Midbrain (tissue), 1 donor: ENCODE measurements at places on chromosomes 5 and 9.
A peak's percentile ranks its signal among the peaks of the same experiment; 100 is the strongest.

DNA sequence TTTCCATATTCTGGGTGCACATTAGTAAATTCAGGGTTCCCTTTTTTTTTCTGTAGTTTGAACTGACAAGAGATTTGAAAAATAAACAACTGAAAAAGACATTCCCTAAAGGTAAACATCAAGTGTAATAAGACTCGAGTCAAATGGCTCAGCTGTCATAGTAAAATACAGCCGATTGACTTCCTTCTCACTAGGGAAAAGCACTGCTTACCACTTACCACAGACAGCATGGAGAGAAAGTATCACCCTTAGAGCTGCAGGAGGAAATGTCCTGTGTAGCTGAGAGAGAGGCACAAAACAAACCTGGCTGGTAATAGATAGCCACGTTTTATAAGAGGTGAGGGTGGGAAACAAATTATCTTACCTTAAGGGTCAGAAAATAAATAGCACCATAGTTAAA, 12.1 kb upstream of the DMAC1 start:
- DNase-seq: no peak

GRCh38 chr5:9625286-9625685, 4.9 kb downstream of the TAS2R1 start:
- DNase-seq: no peak

DNA sequence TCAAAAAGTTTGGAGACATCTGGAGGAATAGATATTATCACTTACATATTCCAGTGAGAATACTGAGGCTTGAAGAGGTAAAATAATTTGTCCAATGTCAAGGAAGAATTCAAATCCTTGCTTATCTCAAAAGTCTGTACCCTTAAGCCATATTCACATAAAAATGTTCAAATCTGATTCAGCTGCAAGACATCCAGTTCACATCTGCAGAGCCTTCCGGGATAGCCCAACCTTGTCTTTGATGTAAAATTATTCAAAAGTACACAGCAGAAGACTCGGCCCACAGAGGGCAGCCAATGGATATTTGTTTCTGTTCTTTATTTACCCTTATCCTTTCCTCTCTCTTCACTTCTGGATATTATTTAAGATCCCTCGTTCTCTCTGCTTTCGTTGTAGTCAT, 1183.8 kb upstream of the WWC1 start:
- no peak for DNase-seq

- no peak for DNase-seq
Measured at GRCh38 chr5:40406741-40407211, 272.9 kb upstream of the PTGER4 start.

DNA sequence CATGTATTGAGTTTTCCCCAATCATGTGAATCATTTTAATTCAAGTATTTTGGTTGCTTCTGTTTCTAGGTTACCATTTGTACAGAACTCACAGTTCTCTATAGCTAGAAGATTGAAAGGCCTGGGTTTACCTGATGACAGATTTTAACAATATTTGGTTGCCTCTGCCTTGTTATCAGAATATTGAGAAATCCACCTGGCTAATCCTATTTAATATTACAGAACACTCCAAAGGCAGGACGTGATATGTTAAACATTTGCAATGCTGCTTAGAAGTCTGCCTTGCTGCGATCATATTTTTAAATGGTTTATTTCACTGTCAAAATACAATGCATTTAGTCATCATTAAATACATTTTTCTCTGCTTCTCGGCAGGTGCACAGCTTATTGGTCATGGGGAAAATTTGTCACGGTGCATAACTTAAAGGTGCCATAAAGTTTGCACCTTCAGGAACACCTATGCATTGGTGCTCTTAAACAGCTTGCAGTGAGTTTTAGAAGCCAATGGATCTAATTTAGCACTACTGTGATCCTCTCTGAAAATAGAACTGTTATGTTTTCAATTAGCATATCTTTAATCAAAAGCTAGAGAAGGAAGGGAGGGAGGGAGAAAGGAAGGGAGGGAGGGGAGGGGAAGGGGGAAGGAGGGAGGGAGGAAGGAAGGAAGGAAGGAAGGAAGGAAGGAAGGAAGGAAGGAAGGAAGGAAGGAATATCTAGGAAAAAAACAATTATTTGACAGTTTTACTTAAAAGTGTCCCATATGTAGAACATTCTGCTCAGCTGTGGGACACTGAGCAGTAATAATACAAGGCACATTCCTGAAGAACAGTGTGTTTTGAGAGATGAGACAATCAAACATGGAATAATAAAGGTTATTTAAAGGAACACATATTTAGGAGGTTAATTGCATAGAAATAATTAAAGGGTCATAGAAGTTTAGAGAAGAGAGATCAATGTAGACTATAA, 15.5 kb upstream of the DAPK1 start:
- DNase-seq: no peak

- no peak for DNase-seq
Measured at GRCh38 chr5:80092486-80093107, 57.4 kb downstream of the THBS4 start.

- no peak for DNase-seq
Measured at GRCh38 chr9:82722051-82722450, 340.9 kb downstream of the RASEF start.

DNA sequence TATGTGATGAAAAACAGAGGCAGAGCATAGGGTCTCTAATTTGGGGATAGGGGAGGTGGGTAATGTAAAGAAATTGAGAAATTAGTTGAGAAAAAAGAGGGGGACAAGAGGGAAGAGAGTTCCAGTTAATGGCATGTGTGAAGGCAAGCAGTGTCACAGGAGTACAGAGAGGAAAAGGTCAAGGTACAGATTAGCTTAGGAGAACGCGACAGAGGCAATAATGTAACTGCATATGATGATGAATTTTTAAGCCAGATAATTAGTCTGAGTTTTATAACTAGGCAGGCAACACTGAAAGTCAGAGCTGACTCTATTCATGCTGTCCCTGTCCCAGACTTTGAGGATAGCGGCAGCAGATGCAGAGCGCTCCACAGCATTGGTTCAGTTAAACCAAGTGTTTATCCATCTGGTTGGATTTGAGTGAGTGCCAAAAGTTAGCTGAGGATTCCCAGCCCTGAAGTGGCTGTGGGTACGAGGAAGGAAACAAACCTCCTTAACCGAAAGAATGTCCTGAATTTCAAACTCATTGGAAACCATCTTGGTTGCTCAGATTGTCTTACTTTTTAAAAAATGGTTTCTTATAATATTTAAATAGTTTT, 315.2 kb downstream of the ARHGAP26 start:
- DNase-seq: no peak

- DNase-seq: no peak
Measured at GRCh38 chr5:81633471-81633870, 117.4 kb downstream of the SSBP2 start.

DNA sequence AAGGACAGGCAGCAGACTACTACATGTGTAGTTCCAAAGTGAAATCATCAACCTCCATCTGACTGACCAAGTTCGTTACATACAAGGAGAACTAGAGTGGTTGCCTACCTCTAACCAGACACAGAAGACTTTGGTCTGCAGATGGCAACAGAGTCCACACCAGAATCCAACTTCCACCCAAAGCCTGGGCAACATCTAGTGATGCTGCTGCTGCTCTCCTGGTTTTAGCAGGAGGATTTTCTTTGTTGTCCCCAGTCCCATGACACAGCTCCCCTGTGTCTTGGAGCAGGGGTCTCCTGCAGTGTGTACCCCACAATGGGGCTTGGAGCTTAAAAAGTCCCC, 46.4 kb upstream of the APC start:
- DNase-seq: peak; percentile 5

- peak; percentile 16 for DNase-seq
Measured at GRCh38 chr9:92970467-92970923, 23.2 kb downstream of the FGD3 start.

DNA sequence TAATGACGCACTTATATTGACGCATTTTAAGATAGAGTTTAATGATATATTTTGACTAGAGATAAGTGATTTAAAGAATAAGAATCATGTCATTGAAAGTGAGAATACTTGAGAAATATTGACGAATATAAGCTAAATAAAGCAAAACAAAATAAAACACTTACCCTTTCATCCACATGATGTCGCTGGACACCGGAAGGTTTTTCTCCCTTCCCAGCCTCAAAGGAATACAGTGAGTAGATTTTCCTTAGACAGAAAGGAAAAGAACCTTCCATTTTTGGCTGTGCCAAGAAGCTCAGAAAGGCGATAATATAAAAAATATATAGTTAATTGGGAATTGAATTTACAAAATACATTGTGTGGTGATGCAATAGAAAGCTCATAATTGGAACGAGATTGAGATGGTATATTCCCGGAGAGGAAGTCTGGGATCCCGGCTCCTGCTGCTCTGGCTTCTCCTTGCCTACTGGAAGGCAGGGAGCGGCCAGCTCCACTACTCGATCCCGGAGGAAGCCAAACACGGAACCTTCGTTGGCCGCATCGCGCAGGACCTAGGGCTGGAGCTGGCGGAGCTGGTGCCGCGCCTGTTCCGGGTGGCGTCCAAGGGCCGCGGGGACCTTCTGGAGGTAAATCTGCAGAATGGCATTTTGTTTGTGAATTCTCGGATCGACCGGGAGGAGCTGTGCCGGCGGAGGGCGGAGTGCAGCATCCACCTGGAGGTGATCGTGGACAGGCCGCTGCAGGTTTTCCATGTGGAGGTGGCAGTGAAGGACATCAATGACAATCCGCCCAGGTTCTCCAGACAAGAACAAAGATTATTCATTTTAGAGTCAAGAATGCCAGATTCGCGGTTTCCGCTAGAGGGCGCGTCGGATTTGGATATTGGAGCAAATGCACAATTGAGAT, at the start of gene PCDHA5:
PCDHA5 (plus strand) TSS at position 239 of the 906 bp plus-strand sequence.
- DNase-seq: peak; percentile 23

DNA sequence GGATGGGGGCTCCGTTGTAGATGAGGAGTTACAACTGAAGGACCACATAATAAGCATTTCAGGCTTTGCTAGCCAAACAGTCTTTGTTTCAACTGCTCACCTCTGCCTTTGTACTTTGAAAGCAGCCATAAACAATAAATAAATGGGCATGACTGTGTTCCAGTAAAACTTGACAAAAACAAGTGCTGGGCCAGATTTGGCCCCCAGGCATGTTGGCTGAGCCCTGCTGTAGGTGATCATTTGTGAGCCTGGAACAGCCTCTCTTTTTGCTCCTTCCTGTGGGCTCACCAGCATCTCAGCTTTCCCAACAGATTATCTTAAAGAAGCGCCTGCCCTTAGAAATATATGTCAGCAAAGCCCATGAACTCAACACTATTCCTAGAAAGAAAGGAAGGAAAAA, 149.4 kb downstream of the GOLPH3 start:
- DNase-seq: no peak

DNA sequence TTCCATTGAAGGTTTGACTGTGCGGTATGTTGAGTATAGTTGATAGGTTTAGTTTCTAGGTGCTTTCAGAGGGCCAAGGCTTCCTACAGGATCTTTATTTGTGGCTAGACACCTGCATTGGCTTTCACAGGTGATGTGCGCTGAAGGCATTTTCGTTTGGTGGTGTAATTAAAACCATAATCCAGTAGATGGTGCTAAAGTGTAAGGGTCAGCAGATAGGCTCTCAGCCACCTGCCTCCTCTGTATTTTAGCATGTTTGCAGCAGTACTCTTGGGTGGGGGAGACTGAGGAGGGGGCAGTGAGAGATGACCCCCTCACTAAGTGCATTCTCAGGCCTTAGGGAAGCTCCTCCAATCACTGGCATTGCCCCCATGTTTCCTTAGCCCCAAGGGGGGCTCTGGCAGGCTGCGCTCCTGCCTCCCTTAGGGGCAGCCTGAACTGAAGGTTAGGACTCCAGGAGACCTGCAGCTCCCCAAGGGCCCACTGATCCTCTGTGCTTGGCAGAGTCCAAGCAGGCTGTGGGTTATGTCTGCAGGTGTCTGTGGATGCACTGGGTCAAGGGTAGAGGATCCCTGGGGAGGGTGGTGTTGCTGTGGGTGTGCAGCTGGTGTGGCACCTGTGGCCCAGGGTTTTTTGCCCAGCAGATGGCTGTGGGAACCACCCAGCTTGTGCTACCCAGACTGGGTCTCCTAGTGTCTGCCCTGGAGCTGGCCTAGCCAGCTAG, 23.4 kb downstream of the CDK20 start:
- DNase-seq: peak; percentile 2

GRCh38 chr9:124843456-124844034, 9.7 kb upstream of the WDR38 start:
- no peak for DNase-seq

GRCh38 chr5:33734537-33734936, 157.3 kb downstream of the ADAMTS12 start:
- no peak for DNase-seq

DNA sequence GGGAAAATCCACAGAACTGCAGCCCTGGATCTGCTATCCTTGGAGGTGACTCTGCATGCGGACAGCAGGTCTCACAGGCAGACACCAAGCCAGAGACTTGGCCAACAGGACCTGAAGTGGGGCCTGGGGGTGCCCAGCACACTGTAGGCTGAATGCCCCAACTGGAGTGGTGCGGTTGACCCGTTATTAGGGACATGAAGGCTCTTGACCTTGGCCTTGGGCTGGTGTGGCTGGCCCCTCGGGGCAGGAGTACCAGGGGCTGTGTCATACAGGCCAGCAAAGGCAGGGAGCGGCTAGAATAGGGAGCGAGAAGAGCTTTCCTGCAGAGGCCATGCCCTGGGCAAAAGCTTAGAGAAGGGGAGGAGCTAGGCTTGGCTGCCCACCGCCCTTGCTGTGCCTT, 153.2 kb upstream of the MVB12B start:
- DNase-seq: no peak

DNA sequence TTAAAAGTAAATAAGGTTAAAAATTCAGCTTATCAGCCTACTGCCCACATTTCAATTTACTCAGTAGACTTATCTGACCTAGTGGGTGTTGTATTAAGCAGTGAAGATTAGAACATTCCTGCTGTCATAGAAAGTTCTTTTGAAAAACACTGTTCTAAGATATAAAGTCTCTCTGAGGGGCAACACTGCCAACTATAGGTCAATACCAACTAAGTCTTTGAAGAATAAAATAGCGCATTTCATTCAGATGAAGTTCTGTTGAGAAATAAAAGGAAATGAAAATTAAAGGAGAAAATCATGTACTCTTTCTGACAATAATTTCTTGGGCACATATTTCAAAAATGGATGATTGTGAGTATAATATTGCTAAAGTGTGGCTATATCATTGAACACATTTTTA, 86.8 kb downstream of the PTPRD start:
- DNase-seq: no peak

DNA sequence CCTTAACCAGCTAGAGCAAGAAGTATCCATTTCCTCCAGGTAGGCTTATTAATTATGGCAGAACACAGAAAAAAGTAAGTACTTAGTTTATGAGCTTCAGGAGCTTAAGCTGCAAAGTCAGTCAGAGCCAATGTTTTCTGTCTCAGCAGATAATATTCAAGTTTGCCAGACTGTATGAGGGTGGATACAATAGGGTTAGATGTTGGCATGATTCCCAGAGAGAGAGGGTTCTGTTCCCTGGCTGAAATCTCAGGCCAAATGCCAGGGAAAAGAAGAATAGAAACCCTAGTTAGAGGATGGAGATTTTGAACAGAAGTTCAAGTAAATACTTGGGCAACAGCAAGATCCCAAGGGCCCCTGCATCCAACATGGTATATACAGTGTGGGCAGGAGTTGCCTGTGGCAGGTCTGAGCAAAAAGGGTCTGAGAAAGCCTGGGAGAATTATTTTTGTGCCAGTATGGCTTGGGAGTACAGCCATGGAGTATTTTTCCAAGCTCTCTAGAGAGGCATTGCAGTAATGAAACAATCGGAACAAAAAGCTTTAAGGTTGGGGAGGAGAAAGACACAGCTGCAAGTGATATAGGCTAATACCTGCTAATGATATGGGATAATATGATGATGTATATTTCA, 31.0 kb upstream of the ISOC1 start:
- DNase-seq: peak; percentile 64
